PC-3 (cell line): ENCODE measurements at places on chromosomes 6 and 20. TPM values are rescaled to one million over a fixed set of nuclear protein-coding genes. Genes with fewer than 3 reads are reported as not detected.

GRCh38 chr20:10857352-10858070 is 183.7 kb upstream of the JAG1 start:
- no peak overlapping the region for H3K4me3 ChIP-seq
- H3K27me3 ChIP-seq: no peaks in the 10 kb centered on the region
- H3K36me3 ChIP-seq: no peaks in the 10 kb centered on the region

Gene MUC21
- total RNA-seq: not detected in 2 replicates

Gene ADGB
- not detected in 2 replicates for total RNA-seq

DNA sequence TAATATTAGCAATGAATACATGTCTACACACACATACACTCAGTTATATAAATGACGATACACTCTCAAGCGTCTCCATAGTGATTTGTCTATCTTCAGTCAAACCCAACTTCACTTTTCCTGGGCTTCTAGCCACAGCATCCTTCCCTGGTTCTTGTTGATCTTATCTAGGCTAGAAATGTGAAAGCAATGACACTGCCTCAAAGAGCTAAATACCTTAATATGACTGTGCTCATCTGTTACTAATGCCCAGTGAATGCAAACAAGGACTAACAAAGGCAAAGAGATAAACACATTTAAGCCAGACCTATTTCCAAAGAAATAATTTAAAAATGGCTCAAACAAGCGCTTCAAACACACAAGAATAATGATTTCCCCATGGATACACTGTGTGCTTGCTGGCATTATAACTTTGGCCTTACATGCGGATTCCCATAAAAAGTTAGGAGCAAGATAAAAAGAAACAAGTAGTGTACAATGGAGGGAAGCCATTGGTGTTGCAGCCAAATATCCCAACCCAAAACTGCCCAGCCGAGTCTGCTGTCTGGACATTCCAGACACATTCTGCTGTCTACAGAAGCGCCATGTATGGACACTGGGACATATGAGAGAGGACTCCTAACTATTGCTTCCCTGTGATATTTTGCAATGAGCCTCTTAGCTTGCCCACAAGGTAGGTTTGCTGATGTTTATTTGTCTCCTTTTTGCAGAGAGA is 19.5 kb upstream of the DAAM2 start:
- H3K4me1 ChIP-seq: no peaks in the 10 kb centered on the region
- H3K36me3 ChIP-seq: no peaks in the 10 kb centered on the region
- no peak for DNase-seq
- peaks cover 12% of the 10 kb centered on the region for H3K27me3 ChIP-seq
- H3K27ac ChIP-seq: no peak overlapping the region
- H3K4me3 ChIP-seq: no peak overlapping the region

- H3K36me3 ChIP-seq: no peaks in the 10 kb centered on the region
- H3K27ac ChIP-seq: peak overlapping the region; percentile 21
- peaks cover 24% of the 10 kb centered on the region for H3K4me1 ChIP-seq
- 0 out of 2 replicates have a peak overlapping the region, but pooled peaks have one; percentile 13 for H3K4me3 ChIP-seq
Observed at GRCh38 chr6:5230081-5230480, 30.7 kb downstream of the LYRM4 start.

DNA sequence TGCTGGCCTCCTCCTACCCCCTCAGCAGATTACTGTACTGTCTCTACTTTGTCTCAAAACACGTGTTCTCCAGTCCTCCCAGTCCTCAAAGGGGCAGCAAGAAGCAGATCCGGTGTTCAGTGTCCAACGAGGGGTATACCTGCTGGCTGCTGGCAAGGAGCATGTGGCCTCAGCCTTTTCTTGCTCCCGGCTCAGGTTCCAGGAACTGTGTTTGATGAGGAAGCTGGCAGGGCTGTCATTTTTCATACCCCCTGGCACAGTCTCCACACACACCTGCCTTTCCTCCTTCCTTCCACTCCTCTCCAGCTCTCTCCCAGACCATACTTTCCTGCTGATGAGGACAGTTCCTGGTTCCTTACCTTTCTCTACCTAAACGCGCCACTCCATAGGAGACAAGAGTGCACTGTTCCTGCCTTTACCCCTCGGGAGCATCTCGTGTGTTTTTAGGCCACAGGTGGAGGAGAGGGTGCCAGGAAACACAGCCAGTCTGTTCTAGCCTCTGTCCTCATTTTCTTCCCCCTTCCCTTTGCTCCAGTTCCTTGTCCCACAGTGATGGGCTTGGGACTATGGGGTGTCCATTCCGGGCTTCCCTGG is 77.2 kb downstream of the SSR1 start:
- H3K4me3 ChIP-seq: peak overlapping the region; percentile 28; the same call in 1 of the 2 replicates
- no peaks in the 10 kb centered on the region for H3K27me3 ChIP-seq
- H3K27ac ChIP-seq: peak overlapping the region; percentile 95

DNA sequence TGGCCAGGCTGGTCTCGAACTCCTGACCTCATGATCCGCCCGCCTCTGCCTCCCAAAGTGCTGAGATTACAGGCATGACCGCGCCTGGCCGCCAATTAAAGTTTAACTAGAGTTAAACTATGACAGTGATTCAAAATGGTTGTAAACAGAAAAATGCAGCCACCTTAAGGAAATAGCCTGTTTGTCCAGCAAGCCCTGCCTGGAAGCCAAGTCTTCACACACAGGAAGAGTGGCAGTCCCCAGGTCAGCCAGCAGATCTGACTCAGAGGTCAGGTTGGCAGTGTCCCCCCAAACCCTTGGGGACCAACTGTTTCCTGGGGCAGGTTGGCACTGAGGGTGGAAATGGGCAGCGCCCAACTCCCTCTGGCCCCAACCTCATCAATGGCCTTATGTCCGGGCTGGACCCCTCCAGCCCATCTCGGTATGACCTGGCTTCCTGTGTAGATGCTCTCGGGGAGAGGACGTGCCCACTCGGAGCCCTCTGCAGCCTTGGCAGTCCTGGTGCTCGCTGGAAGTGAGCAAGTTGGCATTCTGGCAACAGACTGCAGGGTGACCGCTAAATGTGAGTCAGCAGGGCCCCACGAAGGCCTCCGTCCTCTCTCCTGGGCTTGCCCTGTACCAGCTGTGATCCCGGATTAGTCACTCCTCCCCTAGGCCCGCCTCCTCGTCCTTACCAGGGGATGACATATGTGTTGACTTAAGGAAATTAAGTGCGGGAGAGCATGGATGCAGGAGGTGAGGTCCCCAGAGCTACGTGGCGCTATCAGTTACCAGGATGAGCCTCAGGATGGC is 9.7 kb upstream of the HSP90AB1 start:
- H3K27me3 ChIP-seq: no peaks in the 10 kb centered on the region
- H3K4me1 ChIP-seq: peaks cover 39% of the 10 kb centered on the region
- H3K36me3 ChIP-seq: peaks cover 9% of the 10 kb centered on the region; the same call in 1 of the 2 replicates
- peak overlapping the region; percentile 75 for H3K4me3 ChIP-seq
- peak; percentile 99 for DNase-seq

- peaks cover 32% of the 10 kb centered on the region for H3K4me1 ChIP-seq
- H3K27ac ChIP-seq: no peak overlapping the region
- no peaks in the 10 kb centered on the region for H3K36me3 ChIP-seq
- DNase-seq: peak; percentile 91
Observed at GRCh38 chr6:1641343-1641885, 31.7 kb downstream of the FOXC1 start.

DNA sequence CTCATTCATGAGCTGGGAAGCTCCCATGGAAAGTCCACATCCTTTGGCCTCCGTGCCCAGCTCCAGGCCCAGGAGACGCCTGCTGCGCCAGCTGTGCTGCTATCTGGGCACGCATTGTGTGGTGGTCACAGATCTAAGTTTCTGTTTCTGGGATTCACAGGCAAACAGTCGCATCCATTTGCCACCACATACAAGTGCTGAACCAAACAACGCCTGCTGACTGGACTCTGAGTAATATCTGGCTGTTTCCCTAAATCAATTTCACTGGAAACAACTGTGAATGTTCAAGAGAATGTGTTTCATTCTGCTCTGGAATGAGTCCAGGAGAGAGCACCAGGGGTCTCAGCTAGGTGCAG is 45.5 kb downstream of the IRF4 start:
- no peaks in the 10 kb centered on the region for H3K27me3 ChIP-seq
- H3K36me3 ChIP-seq: no peaks in the 10 kb centered on the region
- DNase-seq: peak; percentile 76
- H3K4me3 ChIP-seq: peak overlapping the region; percentile 20; the same call in 1 of the 2 replicates
- H3K27ac ChIP-seq: peak overlapping the region; percentile 97
- peaks cover 25% of the 10 kb centered on the region for H3K4me1 ChIP-seq

Gene FRK
- 0.46 and 0.66 TPM in 2 replicates for total RNA-seq

Gene BHLHE23
- not detected in 2 replicates for total RNA-seq

DNA sequence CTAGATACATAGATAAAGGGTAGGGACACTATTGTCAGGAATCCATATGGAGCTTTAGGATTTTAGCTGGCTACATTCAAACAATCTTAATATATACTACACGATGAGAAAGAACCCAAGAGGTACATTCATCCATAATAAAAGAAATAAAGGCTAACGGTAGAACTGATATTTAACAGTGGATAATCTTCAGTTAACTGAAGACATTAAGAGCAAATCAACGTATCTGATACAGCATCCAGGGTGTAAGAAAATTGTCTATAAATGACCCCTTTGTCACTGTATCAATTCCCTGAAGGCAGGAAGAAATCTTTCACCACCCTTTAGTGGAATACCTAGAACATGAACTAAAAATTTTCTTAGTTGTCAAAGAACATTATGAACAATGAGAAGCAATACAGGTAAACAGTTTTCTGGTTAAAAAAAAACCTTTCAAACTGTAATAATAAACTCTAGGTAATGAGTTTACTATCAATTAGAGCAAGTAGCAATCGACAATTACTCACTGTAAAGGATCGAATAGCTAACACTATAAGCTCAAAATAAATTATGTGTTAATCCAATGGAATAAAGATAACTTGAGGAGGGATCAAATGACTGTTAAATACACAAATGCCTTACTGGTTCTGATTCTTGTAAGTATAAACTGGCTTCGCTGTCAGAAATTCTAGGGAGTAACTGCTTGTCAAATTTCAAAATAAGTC is 11.8 kb downstream of the ROMO1 start:
- no peaks in the 10 kb centered on the region for H3K4me1 ChIP-seq
- no peaks in the 10 kb centered on the region for H3K27me3 ChIP-seq
- no peak for DNase-seq

Gene PAK5
- not detected in 2 replicates for total RNA-seq

Gene CFAP61
- not detected in 2 replicates for total RNA-seq

GRCh38 chr6:11908436-11909105 is 103.5 kb upstream of the HIVEP1 start:
- H3K27ac ChIP-seq: no peak overlapping the region
- no peaks in the 10 kb centered on the region for H3K36me3 ChIP-seq
- no peak for DNase-seq
- H3K27me3 ChIP-seq: no peaks in the 10 kb centered on the region

DNA sequence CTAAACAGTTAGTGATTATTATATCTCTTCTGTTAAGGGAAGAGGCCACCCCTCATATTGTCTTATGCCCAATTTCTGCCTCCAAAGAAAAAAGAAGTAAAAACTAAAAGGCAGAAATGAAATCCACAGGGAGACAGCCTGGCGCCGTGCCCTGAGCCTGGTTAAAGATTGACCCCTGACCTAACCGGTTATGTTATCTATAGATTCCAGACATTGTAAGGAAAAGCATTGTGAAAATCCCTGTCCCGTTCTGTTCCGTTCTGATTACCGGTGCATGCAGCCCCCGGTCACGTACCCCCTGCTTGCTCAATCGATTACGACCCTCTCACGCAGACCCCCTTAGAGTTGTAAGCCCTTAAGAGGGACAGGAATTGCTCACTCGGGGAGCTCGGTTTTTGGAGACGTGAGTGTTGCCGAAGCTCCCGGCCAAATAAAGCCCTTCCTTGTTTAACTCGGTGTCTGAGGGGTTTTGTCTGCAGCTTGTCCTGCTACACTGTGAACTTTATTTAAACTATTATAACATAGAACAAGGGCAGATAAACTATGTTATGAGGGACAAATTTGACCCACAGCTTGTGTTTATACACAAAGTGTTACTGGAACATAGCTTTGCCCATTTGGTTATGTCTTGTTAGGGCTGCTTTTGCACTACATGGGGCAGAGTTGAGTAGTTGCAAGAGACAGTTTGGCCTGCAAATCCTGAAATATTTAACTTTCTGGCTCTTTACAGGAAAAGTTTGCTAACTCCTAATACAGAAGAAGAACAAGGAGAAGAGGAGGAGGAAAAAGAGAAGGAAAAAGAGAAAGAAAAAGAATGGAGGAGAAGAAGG is 49.6 kb downstream of the CD24 start:
- no peaks in the 10 kb centered on the region for H3K4me1 ChIP-seq
- H3K36me3 ChIP-seq: no peaks in the 10 kb centered on the region
- no peaks in the 10 kb centered on the region for H3K27me3 ChIP-seq

- no peaks in the 10 kb centered on the region for H3K36me3 ChIP-seq
- no peak overlapping the region for H3K27ac ChIP-seq
- H3K4me3 ChIP-seq: no peak overlapping the region
- H3K27me3 ChIP-seq: no peaks in the 10 kb centered on the region
- DNase-seq: no peak
Observed at GRCh38 chr20:18705910-18706309, 107.7 kb upstream of the SCP2D1 start.

Gene MOXD1
- total RNA-seq: 5.0 and 9.9 TPM in 2 replicates

GRCh38 chr20:38863024-38863851 is 57.7 kb downstream of the PPP1R16B start:
- no peaks in the 10 kb centered on the region for H3K4me1 ChIP-seq
- H3K27me3 ChIP-seq: no peaks in the 10 kb centered on the region; the same call in 1 of the 2 replicates
- H3K36me3 ChIP-seq: no peaks in the 10 kb centered on the region
- H3K27ac ChIP-seq: no peak overlapping the region
- no peak for DNase-seq

- no peaks in the 10 kb centered on the region for H3K4me1 ChIP-seq
- H3K27me3 ChIP-seq: no peaks in the 10 kb centered on the region
- H3K27ac ChIP-seq: no peak overlapping the region
- H3K4me3 ChIP-seq: no peak overlapping the region
- no peaks in the 10 kb centered on the region for H3K36me3 ChIP-seq
- no peak for DNase-seq
Observed at GRCh38 chr6:126147291-126147815, 161.0 kb downstream of the TRMT11 start.

GRCh38 chr20:38961530-38962043 is 557 bp upstream of the DHX35 start:
- no peaks in the 10 kb centered on the region for H3K27me3 ChIP-seq
- peaks cover 18% of the 10 kb centered on the region for H3K4me1 ChIP-seq
- peak overlapping the region; percentile 37 for H3K27ac ChIP-seq
- H3K36me3 ChIP-seq: no peaks in the 10 kb centered on the region

- H3K4me3 ChIP-seq: peak overlapping the region; percentile 8; the same call in 1 of the 2 replicates
- H3K4me1 ChIP-seq: peaks cover 26% of the 10 kb centered on the region
- H3K27ac ChIP-seq: peak overlapping the region; percentile 87
- H3K36me3 ChIP-seq: no peaks in the 10 kb centered on the region; the same call in 1 of the 2 replicates
- peak; percentile 94 for DNase-seq
- no peaks in the 10 kb centered on the region for H3K27me3 ChIP-seq
Observed at GRCh38 chr6:166933396-166933795, 23.0 kb downstream of the RNASET2 start.

DNA sequence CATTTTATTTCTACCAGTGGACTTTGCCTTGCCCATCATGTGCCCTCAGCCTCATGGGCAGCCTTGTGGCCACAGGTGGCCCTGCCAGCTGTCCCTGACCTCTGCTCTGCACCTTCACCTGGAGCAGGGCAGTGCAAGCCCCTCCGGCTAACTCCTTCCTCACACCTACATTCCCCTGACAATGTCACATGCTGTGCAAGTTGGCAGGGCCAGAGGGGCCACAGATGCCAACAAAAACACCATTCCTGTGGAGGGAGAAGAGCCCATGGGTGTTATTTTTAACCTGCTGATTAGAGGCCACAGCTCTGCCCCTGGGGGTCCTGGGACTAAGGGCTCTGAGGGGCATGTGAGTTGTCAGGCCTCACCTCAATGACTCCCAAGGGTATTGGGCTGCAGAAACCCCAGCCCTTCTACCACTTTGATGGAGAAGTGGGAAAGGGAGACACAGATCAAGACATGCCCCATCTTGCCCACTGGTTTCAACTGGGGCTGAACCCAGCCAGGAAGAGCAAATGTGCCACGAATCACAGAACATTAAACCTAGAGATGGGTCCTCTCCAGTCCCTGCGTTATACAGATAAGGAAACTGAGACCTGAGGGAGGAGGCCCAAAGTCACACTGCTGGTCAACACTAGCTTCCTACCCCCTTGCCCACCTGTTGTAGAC is 65.0 kb downstream of the MRPL14 start:
- H3K27me3 ChIP-seq: no peaks in the 10 kb centered on the region
- peaks cover 54% of the 10 kb centered on the region for H3K4me1 ChIP-seq
- H3K27ac ChIP-seq: peak overlapping the region; percentile 41; the same call in 1 of the 2 replicates
- H3K4me3 ChIP-seq: no peak overlapping the region
- no peak for DNase-seq
